ENCODE measurements at places on chromosomes 3 and 15.
A peak's percentile ranks its signal among the peaks of the same experiment; 100 is the strongest.

DNA sequence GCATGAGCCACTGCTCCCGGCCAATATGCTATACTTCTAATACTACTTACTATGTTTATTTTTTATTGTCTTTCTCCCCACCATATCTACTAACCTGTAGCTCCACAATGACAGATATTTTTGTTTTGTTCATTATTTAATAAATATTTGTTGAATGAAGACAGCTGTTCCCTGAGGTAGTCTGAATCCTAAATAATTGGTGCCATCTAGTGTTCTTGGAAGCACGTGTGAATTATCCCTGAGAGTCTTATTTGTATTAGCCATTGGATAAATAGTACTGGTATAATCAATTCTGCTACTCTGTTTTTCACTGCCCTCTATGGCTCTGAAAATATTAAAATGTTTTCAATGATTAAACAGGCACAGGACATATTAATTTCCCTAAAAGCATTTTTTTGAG lies 5.6 kb upstream of the APPL1 start:
- no peak for DNase-seq

GRCh38 chr3:126512916-126513650 lies 4.5 kb downstream of the UROC1 start:
- no peak for DNase-seq

GRCh38 chr3:32336113-32336498 lies 55.5 kb upstream of the CMTM7 start:
- DNase-seq: peak; percentile 22

DNA sequence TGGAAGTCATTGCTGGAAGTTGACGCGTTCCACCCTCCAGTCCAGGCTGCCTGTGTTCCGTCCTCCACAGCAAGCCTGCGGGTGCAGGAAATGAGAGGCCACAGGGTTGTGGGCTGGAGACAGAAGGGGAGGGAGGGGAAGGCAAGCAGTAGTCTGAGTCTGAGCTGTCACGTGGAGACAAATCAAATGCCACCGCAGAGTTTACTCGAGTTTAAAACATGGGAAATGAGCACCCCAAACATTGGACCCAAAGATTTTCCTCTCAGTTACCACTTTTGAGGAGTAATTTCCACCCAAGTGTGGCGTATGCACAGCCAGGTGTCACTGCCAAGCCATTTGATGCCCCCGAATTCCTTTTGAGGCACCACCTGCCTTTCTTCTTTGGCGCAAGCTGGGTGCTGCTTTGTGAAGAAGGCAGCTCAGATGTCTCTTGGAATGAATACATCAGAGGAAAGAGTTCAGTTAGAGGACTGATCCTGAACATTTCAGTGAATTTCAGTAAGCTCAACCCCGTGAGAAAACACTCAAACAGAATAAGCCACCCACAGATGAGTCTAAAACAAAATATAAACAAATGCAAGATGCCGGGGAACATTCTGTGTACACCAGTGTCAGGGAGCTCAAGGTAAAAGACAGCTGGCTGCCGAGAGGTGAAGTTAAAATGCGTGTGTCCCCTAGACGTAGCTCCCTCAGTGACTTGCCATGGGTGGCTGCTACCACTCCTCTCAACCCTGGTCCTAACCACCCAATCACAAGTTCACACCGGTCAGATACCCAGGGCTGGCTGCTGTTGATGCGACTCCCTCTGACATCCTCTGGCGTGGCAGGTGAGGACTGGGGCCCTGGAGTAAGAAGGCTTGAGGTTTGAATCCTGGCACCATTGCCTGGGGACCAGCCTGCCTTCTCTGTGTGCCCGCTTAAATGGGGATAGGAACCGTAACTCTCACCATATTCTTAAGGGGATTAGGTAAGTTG lies 203.8 kb downstream of the UACA start:
- no peak for DNase-seq

DNA sequence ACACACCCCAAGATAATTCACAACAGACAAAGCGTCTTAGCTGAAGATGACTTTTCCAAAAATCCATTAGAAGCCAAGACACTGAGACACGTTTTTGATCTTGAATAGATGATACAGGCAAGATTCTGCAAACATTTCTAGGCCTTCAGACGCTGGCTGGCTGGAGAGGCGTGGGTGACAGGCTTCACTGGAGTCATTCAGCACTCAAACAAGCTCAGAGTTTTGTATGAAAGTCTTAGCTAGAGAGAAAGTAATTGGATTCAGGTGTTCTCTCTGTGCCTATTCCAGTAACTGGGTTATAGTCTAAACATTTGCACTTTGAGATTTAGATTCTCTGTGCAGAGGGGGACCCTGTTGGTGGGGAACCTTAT lies 147.7 kb upstream of the BHLHE40 start:
- peak; percentile 15 for DNase-seq

DNA sequence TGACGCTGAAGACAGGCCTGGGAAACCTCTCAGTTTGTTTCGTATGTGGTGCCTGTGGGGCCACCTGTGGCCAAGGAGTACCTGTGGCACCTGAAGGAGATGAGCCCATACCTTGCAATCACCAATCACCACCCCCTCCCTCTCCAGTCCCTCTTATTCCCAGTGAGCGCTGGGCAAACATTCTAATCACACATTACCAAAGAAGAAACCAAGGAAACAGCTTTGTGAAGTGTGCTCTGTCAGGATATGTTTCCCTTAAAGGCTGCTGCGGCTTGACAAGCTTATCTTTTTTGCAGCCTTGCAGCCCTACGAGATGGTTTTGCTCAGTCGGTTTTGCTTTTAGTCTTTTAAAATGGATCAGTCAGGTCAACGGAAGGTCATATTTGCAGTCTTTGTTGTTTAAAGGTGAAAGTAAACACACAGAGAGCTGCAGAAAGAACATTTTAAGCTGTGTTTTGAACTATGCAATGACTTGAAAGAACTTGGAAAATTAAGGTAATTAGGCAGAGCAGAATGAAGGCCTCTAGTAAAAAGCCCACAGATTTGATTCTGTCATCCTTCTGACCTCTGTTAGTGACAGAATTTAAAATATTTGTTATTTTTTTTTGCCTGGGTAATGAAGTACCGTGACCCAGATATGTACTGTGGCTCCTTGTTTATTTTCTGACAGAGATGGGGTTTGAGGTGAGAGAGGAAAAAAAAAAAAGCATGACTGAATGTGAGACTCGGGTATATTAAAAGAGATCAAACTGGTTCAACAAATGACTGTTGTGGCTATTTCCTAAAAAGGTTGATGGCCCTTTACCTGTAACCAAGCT lies 461.4 kb downstream of the NSUN3 start:
- no peak for DNase-seq

DNA sequence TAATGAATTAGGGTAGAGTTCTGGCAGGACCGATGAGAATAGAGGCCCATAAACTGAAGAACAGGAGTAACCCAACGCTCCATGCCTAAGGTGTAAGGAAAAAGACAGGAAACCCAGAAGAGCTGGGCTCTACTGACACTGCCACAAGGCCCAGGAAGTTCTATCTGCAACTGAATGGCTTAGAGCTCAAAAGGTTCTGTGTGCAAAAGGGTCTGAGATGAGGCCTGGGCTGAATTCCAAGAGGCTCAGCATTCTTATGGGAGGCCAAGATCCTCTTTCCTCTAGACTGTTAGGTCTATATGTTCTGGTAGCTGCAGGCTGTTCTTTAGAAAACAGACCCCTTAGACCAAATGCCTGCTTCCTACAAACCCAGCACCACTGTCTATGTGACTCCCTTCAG lies 30.5 kb upstream of the PRSS50 start:
- no peak for DNase-seq

- no peak for DNase-seq
Observed at GRCh38 chr3:83941990-83942745, 1016.6 kb upstream of the CADM2 start.

- no peak for DNase-seq
Observed at GRCh38 chr15:47820057-47820746, 102.9 kb downstream of the SEMA6D start.

DNA sequence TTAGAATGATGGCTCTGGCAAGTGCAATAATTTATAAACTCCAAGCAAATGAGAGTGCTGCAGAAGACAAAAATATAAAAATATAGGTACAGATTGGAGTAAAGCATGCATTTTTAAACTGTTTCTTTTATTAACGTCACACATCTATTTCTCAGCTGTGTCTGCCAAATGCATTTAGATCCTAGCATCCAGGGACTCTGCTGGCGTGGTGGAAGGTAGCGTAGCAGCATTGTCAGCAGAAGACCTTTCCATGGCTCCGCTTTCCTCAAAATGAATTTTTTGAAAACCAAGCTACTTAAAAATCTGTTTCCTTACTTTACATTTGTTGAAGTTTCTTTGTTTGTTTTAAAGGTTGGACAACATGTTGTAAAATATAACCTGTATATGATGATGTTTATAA lies 16.3 kb upstream of the ATP10A start:
- DNase-seq: no peak

GRCh38 chr3:43855674-43856299 lies 165.0 kb downstream of the ABHD5 start:
- peak; percentile 41 for DNase-seq

DNA sequence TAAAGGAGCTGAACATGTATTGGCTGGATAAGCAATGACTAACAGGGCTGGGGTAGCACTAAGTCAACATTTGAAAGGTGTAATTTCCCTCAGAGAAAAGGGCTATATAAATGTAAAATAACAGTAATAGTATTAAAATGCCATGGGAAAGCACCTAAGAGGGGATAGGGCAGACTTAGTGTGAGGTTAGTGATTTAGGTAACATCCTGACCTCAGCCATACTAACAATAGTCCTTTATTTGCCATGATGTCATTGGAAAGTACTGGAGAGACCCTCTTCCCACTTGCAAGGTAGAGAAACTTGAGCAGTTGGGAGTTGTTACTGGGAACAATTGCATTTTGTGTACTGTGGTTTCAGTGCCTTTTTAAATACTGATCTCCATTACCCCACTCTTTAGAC lies 103.4 kb downstream of the LSAMP start:
- DNase-seq: no peak

All from SK-N-DZ (cell line).